OCI-LY7 (cell line): ENCODE measurements at places on chromosomes 5 and 9. TPM values are rescaled to one million over a fixed set of nuclear protein-coding genes. Genes with fewer than 3 reads are reported as not detected.

UBE2QL1 gene
- total RNA-seq = not detected in 2 replicates

ADAMTS12 gene
- total RNA-seq = not detected in 2 replicates

MRPS27 gene
- 70.9 and 74.6 TPM in 2 replicates for total RNA-seq

OLFML2A gene
- 6.0 and 6.7 TPM in 2 replicates for total RNA-seq

PCDHGC3 gene
- 59.7 and 60.0 TPM in 2 replicates for total RNA-seq

IFNA13 gene
- not detected in 2 replicates for total RNA-seq

HBEGF gene
- total RNA-seq = 20.2 and 30.9 TPM in 2 replicates

HSPB3 gene
- total RNA-seq = not detected in 2 replicates

FAXDC2 gene
- 0.10 and 0.28 TPM in 2 replicates for total RNA-seq

LCNL1 gene
- not detected in 2 replicates for total RNA-seq

FABP6 gene
- total RNA-seq = not detected in 2 replicates

TNC gene
- not detected in 2 replicates for total RNA-seq

C5orf58 gene
- not detected in 2 replicates for total RNA-seq

CDKN2B gene
- total RNA-seq = 3.7 and 4.7 TPM in 2 replicates

DCTN3 gene
- total RNA-seq = 84.2 and 96.3 TPM in 2 replicates

NUTM2F gene
- total RNA-seq = not detected in 2 replicates

GRXCR2 gene
- not detected in 2 replicates for total RNA-seq

NDST1 gene
- total RNA-seq = 26.6 and 28.4 TPM in 2 replicates

PAEP gene
- total RNA-seq = not detected in 2 replicates

FAM221B gene
- not detected in 2 replicates for total RNA-seq
